Left lobe of liver (tissue), 2 donors: ENCODE measurements at places on chromosomes 5 and 9. TPM values are rescaled to one million over a fixed set of nuclear protein-coding genes. Genes with fewer than 3 reads are reported as not detected.

ACER2 gene
- 2.3 TPM for total RNA-seq

ANKRD18A gene
- total RNA-seq = 1.6 TPM

SLC28A3 gene
- 0.10 TPM for total RNA-seq

GRM6 gene
- not detected for total RNA-seq

DPP7 gene
- total RNA-seq = 87.0 TPM

PCDHB6 gene
- 0.10 TPM for total RNA-seq

TCF7 gene
- 3.1 TPM for total RNA-seq

CCDC180 gene
- total RNA-seq = 1.1 TPM

NUTM2F gene
- total RNA-seq = 0.08 TPM

TTC23L gene
- total RNA-seq = not detected

ORM2 gene
- 4,103 TPM for total RNA-seq

PCDH12 gene
- total RNA-seq = 3.0 TPM

CNTNAP3 gene
- 0.58 TPM for total RNA-seq

MEF2C gene
- 5.1 TPM for total RNA-seq

TIMD4 gene
- 5.8 TPM for total RNA-seq

CTSV gene
- 0.15 TPM for total RNA-seq

AK8 gene
- total RNA-seq = not detected

C5orf58 gene
- total RNA-seq = not detected

FCN1 gene
- total RNA-seq = 0.93 TPM

STK32A gene
- total RNA-seq = 0.23 TPM

F2RL1 gene
- 7.0 TPM for total RNA-seq

BRINP1 gene
- total RNA-seq = 0.25 TPM

KCNV2 gene
- total RNA-seq = not detected

FCN2 gene
- 95.7 TPM for total RNA-seq

PCDHB10 gene
- total RNA-seq = 0.28 TPM

IL4 gene
- total RNA-seq = not detected

ADRA1B gene
- 12.0 TPM for total RNA-seq

LECT2 gene
- total RNA-seq = 6.5 TPM

LCN6 gene
- not detected for total RNA-seq

SELENOP gene
- 2,099 TPM for total RNA-seq

RLN2 gene
- total RNA-seq = not detected

ITGA1 gene
- total RNA-seq = 69.5 TPM

LCN10 gene
- total RNA-seq = 0.15 TPM

EPB41L4B gene
- total RNA-seq = 51.4 TPM

UGT3A2 gene
- total RNA-seq = 0.18 TPM

SLC34A1 gene
- 3.0 TPM for total RNA-seq

LRRC26 gene
- total RNA-seq = not detected
